GM18507 (cell line): ENCODE measurements at places on chromosomes 3 and 15.

GRCh38 chr3:24290596-24290995 lies 204.1 kb downstream of the THRB start:
- no peak for DNase-seq

DNA sequence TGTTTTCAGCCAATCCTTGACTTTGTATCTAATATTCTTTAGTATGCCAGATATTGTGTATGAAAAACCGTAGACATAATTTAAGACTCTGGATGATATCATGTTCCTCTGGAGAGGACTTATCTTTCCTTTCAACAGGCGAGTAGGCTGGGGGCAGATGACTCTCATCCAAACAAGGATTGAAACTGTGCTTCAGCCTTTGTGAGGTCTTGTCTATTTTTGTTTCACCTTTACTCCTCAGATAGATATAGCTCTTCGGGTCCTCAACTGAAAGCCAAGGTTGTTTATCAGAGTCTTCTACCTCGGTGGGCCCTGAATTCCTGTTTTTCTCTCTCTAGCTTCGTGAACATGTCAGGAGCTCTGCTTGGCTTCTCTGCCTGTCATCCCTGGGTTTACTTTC lies 66.0 kb downstream of the C3orf20 start:
- DNase-seq = no peak

GRCh38 chr3:22861426-22861825 lies 341.7 kb upstream of the UBE2E2 start:
- DNase-seq = no peak

DNA sequence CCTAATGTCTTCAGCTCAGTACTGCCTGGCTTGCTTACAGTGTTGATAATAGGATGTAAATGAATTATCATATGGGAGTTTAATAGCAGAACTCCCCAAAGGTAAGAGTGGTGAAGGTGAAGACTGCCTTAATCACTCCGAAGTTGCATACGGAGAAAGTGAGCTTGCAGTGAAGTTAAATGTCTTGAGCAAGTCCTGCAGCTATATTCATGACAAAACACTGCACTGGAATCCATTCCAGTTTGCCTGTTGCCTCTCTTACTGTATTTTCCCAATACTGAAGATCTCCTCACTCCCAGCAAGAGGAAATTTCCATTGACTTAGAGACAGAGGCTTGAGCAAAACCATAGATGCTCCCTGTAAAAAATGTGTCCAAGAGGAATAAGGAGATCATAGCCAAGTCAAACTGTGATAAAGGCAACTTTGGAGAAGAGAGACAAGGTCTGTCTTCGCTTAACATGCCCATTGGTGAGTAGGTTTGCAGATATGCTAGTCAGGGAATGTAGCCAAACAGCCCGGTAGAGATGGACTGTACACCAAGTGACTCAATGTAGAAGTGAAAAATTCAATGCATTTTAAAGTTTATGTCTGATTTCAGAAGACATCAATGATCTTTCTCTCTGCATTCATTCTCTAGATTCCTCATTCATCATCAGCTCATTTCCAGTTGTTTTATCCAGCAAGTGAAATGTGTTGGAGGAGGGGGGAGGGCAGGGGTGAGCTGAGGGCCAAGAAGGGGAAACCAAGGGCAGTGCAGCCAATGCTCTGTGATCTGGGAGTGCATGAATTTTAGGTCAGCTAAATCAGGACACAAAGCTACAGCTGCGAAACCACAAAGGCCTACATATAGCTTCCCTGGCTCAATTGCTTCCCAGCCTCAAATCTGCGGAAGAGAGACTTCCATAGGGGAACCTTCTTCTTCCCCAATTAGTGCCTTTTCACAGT lies 667.1 kb upstream of the NR2F2 start:
- DNase-seq = no peak

- DNase-seq = no peak
Observed at GRCh38 chr3:173983343-173983742, 585.8 kb downstream of the NLGN1 start.

DNA sequence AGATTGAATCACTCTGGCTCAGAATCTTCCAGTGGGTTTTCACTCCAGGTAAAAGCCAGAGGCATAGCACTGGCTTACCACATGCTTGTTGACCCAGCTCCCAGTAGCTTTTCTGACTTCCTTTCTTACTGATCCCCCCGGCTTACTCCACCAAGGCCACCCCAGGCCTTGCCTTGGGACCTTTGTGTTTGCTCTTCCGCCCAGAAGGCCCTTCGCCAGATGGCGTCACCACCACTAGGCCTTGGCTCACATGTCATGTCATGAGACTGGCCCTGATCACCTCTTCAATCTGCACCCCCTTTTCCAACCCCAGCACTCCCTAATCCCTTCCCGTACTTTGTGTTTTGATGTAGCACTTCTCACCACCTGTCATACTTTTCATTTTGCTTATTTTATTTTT lies 98.5 kb upstream of the UMPS start:
- no peak for DNase-seq

DNA sequence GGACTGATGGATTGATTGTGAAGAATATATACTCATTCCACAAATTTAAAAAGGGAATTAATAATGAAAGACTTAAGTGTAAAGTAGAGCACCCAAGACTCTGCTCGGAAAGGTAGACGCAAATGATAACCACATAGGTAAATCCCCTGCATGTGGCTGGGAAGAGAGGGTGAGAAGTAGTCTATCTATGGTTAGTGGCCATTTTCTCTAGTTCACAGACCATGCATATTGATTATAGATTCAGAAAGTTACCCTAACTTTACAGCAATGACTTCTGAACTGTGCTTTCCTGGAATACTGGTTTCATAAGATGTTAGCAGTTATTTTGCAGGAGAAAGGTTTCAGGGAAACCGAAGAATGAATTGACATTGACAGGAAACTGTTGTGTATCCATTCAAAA lies 51.7 kb downstream of the CASR start:
- no peak for DNase-seq

GRCh38 chr3:42505128-42505848 lies 2.8 kb downstream of the VIPR1 start:
- no peak for DNase-seq

- DNase-seq = no peak
Observed at GRCh38 chr3:61853912-61854311, 292.5 kb downstream of the PTPRG start.

DNA sequence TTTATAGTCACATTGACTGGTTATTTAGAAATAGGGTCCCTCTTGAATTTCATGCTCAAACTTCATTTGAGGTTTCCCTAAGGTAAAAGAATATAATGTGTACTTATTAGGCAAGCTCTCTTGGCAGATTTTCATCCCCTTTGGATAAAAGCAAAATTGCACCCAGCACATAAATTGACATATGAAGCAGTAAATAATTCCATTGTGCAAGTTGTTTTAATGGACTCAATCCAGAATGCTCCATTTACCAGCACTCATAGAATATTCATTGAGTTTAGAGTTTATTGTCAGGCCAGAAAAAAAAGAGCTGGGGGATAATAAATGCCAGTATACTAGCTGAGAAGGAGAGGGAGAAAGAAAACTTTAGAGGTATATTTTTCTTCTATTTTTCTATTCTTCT lies 136.8 kb downstream of the TPRG1 start:
- DNase-seq = no peak

- no peak for DNase-seq
Observed at GRCh38 chr3:194265505-194265892, 85.6 kb downstream of the CPN2 start.

GRCh38 chr3:64150623-64151207 lies 74.6 kb downstream of the PRICKLE2 start:
- no peak for DNase-seq

GRCh38 chr3:43699864-43700263 lies 9.1 kb downstream of the ABHD5 start:
- DNase-seq = no peak

DNA sequence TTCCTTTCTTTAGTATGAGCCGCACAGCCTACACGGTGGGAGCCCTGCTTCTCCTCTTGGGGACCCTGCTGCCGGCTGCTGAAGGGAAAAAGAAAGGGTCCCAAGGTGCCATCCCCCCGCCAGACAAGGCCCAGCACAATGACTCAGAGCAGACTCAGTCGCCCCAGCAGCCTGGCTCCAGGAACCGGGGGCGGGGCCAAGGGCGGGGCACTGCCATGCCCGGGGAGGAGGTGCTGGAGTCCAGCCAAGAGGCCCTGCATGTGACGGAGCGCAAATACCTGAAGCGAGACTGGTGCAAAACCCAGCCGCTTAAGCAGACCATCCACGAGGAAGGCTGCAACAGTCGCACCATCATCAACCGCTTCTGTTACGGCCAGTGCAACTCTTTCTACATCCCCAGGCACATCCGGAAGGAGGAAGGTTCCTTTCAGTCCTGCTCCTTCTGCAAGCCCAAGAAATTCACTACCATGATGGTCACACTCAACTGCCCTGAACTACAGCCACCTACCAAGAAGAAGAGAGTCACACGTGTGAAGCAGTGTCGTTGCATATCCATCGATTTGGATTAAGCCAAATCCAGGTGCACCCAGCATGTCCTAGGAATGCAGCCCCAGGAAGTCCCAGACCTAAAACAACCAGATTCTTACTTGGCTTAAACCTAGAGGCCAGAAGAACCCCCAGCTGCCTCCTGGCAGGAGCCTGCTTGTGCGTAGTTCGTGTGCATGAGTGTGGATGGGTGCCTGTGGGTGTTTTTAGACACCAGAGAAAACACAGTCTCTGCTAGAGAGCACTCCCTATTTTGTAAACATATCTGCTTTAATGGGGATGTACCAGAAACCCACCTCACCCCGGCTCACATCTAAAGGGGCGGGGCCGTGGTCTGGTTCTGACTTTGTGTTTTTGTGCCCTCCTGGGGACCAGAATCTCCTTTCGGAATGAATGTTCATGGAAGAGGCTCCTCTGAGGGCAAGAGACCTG lies 13.2 kb downstream of the GREM1 start:
- DNase-seq = no peak
